Right lobe of liver (tissue), 6 donors: ENCODE measurements at places on chromosomes 7 and 10.

DNA sequence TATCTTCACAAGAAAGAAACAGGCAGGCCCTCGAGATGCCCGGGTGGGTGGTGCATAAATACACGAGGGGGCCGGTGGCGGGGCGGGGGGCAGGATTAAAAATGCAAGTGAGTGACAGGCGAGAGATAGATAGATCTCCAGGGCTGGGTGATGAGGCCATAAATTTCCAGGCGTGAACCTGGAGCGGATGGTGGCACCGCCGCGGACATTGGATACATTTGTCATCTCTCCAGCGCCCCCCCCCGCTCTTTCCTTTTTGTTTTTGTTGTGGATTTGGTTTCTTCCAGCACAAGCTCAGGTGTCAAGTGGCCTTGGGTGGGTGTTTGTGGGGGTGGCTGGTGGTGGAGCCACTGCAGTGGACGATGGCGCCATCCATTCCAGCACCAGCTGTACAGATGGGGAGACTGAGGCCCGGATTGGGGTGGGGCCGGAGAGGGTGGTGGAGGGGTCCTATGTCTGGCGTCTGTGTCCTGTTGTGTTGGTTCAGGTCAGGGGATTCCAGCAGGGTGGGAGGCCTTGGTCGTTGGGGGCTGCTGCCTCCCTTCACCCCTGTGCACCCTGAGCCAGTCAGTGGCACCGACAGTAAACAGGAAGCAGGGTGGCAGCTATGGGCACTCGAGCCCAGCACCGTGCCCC lies 2.9 kb downstream of the ELFN1 start:
- DNase-seq: peak; percentile 53

DNA sequence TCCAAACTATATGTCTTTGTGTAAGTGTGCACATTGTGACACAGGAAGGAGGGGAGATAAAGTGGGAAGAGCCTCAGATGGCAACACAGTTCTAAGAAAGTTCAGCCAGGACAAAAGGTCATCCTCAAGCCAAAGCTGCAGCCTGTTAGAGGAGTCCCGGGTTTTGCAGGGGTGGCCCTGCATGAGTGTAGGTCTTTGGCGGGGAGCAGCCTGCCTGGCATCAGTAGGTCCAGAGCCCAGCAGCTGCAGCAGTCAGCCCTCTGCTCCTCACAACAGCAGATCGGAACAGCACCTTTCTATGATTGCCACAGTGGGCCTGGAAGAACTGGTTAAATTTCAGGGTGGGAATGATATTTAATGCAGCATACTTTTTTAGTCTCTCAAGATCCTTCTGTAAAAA lies 13.5 kb upstream of the VDAC2 start:
- DNase-seq: no peak

DNA sequence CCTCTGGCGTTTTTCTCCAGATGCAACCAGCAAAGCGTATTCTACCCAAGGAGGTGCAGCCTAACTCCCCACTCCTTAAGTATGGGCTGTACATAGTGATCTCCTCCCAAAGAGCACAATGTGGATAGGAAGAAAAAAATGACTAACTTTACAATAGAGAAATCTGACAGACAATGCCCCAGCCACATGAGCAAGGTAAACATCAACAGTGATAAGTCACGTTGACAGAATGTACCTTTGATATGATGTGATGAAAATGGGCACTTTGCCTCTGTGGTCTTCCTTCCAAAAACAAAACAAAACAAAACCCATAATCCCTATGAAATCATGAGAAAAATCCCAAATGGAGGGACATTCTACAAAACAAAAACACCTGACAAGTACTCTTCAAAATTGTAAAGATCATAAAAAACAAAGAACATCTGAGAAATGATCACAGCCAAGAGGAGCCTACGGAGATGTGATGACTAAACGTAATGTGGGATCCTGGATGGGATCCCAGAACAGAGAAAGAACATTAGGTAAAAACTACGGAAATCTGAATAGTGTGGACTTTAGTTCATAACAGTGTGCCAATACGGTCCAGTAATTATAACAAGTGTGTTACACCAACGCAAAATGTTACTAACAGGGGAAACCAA lies 50.6 kb downstream of the ABLIM1 start:
- DNase-seq: no peak

DNA sequence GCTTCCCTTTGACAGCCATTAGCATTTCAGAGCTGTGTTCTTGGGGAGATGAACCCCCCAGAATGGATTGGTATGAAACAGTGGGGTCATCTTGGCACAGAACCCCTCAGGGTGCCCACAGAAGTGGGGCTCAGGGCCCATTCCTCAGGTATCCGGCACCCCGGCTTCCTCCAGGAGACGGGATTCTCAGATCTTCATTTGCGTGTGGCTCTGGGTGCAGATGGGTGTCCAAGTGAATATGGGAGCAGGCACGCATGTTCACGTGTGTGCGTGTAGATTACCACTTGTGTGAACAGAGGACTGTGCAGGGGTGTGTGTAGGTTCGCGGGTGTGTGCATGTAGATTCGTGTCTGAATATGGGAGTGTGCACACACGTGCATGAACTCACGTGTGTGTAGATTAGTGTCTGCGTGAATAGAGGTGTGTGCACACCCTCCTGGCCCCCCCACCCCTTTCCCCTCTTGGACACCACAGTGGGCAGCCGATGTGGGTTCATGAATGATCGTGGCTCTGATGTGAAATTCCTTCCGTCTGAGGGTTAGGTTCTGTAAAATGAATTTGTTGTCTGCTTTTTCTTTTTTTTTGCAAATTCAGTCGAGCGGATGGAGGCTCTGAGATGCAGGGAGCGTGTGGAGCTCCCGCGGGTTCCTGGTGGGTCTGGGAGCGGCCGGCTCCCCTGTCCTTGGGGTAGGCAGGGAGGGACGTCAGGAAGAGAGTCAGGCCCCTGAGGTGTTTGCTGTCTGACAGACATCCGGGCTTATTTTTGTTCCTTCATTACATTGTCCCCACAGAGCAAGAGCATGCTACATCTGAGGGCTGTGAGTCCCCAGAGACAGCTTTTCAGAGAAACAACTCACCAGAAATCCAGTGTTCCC lies 7.4 kb downstream of the ELFN1 start:
- no peak for DNase-seq

DNA sequence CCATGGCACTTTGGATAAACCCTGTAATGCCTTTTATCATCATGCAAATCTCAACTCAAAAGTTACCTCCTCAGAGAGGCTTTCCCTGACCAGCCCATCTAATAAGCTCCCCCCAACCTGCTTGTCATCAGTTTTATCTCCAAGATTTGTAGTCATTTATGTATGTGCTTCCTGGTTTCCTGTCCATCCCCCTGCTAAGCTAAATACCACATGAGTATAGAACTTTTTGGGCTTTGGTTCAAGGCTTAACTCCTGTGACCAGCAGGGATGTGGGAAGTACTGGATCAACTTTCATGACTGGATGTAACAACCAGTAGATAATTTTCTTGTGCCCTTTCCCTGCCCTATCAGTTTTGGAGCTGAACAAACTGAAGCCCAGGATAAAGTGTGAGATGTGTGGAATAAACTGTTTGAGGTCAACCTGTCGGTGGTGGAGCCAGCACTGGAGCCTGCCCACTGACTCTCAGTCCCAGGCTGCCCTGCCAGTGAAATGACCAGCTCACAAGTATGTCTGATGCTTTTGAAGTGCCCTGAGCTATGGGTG lies 148.6 kb downstream of the CYP26A1 start:
- DNase-seq: no peak

DNA sequence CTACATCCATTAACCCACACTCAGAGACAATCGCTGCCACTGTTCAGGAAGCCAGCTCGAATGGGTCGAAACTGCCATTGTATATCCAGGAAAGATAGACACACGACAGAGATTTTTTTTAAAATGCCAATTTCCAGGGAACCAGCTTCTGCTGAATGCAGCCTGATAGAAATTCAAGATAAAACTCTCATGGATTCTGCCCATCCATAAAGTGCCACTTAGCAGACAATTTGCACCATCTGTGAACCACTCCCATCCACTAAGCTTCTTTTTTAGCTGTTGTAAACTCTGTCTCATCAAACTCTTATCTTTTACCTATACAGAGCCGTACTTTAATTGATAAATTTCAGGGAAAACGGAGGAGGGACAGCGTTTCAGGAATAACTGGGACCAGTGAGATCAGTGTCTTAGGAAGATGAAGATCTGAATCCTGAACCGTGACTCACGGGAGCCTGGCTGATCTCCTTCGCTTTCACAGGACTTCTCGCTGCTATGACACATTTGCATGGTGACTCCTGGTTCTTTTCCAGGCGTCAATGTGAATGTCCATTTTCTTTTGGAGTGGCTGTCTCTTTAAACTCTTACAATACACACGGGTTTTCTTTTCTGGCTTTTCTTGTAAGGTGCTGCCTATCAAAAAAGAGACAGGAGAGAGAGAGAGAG lies 103.4 kb downstream of the FAM204A start:
- DNase-seq: no peak

DNA sequence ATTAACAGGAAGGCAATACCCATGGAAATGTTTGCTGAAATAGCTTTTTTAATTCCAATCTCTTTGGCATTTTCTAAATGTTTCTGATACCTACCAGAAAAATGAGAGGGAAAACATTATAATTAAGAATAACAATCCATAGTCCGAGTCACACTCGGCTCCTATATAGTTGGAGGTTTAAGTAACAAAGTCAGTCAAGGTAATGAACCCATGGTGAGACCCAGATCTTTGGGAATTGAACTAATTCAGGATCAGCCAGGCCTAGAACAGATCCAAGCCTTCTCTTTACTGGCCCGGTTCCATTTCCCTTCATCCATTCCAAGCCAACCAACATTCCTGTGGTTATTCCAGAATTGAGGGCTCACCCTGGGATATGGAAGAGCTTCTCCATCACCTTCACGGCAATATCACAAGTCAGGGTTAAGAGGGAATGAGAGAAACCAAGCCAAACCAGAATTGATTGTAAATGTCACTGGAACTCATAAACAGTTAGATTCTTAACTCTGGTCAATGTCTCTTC lies 28.3 kb downstream of the ABCB4 start:
- no peak for DNase-seq

- DNase-seq: peak; percentile 16
Observed at GRCh38 chr7:36650766-36651312, 73.5 kb downstream of the AOAH start.

DNA sequence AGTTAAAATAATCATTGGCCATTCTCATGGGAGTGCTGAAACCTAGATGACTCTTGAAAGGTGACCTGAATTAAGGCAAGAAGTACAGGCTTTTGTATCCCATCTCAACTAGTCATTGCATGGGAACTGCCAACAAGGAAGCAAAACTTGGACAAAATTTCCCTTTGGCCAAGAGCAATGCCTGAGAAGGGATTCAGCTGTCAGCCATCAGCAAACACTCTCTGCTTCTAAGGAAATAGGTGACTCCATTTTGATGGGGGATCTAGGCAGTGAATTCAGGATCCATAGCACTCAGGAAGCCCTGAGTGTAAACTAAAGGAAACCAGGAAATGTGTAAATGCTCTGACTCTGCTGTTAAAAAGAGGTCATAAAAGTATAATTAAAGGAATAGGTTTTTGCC lies 221.5 kb upstream of the TMEM229A start:
- DNase-seq: no peak

GRCh38 chr10:100934084-100934659 lies 21.4 kb downstream of the SLF2 start:
- no peak for DNase-seq

- DNase-seq: no peak
Observed at GRCh38 chr7:121479466-121479865, 83.4 kb upstream of the FAM3C start.

DNA sequence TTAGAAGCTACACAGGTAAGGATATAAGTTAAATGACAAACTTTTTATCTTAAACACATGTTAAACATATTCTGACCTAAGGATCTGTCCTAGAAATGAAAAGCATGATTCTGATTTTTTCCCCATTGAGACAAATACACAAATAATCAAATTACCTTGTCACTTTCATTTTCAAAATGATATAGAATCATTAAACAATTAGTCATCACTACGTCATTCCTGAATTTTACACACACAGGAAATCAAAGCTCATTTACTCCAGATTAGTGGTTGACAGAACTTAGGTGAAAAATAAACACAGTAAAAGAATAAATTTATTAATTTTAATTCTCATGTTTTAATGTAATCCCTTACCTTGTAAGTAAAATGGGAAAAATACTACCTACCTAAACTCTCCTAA lies 89.0 kb downstream of the AASS start:
- no peak for DNase-seq

- DNase-seq: no peak
Observed at GRCh38 chr7:154871507-154871906, 131.4 kb downstream of the PAXIP1 start.

DNA sequence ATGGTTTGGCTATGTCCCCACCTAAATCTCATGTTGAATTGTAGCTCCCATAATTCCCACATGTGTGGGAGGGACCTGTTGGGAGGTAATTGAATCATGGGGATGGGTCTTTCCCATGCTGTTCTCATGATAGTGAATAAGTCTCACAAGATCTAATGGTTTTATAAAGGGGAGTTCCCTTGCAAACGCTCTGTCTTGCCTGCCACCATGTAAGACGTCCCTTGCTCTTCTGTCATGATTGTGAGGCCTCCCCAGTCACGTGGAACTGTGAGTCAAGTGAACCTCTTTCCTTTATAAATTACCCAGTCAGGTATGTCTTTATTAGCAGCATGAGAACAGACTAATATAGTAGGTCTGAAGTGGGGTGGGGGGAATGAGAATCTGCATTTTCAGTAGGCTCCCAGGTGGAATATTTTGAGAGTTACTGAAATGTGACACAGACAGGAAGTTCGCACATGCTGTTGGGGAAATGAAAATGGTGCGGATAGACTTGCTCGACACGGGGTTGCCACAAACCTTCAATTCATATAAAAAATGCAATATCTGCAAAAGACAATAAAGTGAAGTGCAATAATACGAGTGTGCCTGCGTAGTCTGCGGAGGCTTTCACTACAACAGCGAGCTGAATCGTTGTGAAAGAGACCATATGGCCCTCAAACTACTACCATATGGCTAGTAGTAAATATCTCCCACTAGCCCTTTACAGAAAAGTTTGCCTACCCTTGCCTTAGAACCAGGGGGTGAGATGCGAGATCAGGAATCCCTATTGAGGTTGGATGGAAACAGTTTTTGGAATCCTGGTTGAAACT lies 166.1 kb downstream of the GRK5 start:
- no peak for DNase-seq

- no peak for DNase-seq
Observed at GRCh38 chr7:148289630-148290029, 300.9 kb upstream of the C7orf33 start.

GRCh38 chr10:25522294-25522693 lies 347.5 kb downstream of the GPR158 start:
- no peak for DNase-seq

- no peak for DNase-seq
Observed at GRCh38 chr7:91248996-91249395, 15.2 kb upstream of the FZD1 start.

GRCh38 chr10:90947030-90947960 lies 26.4 kb upstream of the ANKRD1 start:
- no peak for DNase-seq

GRCh38 chr10:689452-690371 lies at the start of gene DIP2C:
Gene DIP2C, minus strand, starts transcription at chr10:689668. Its CDS starts 90 bp downstream, at chr10:689578.
- peak; percentile 84 for DNase-seq

GRCh38 chr7:29177963-29178600 lies 16.5 kb upstream of the CHN2 start:
- peak; percentile 55 for DNase-seq

GRCh38 chr10:124291001-124291701 lies 127.6 kb downstream of the OAT start:
- peak; percentile 57 for DNase-seq

- DNase-seq: no peak
Observed at GRCh38 chr10:63256009-63256773, 123.1 kb downstream of the NRBF2 start.
